CD4-positive, alpha-beta T cell treated with Interleukin-4 for 4 hours (primary cell): ENCODE measurements at places on chromosomes 3 and 15.

- no peak for DNase-seq
Observed at GRCh38 chr3:141368062-141368924, at the start of gene ZBTB38. TSS of gene ZBTB38 (plus strand) at chr3:141368504. CDS start at chr3:141442389, 73,885 bp downstream.

GRCh38 chr3:140763532-140763931, 85.7 kb downstream of the TRIM42 start:
- no peak for DNase-seq

- DNase-seq: no peak
Observed at GRCh38 chr3:100777271-100777670, 68.0 kb downstream of the TFG start.

GRCh38 chr3:185931777-185932612, 5.8 kb downstream of the TRA2B start:
- DNase-seq: no peak

DNA sequence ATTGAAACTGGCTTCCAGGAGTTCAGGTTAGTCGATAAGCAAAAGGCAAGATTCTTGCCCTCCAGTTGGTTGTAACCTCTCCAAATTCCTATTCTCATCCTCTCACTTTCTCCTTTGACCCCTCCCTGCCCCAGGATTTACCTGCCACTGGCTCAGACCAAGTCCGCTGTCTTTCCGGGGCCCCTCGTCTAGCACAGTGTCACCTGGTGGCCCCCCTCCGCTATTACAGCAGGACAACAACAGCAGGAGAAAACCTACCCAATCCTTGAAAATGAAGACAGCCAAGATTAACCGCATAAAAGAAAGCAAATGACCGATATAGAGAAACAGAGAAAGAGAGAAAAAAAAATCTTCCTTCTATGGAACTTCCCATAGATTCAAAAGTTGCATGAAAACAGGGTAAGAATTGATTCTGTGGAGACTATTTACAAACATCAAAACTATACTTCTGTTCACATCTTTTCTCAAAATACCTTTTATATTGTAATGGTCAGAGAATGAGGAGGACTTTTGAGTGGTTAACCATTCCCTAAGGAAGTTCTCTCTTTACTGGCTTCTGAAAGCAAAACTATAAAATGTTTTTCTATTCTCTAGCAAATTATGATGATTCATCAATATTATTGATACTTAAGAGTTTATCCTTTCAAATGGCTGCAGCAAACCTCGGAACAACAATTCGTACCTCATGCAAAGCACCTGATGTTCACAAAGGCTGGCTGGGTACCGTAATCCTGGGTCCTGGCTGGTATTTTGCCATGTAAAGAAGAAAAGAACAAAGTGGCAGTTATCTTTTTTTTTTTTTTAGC, 10.0 kb upstream of the ST8SIA2 start:
- DNase-seq: no peak

- DNase-seq: no peak
Observed at GRCh38 chr3:161254861-161255260, 33.8 kb downstream of the NMD3 start.

GRCh38 chr15:60609721-60610320, 130.9 kb upstream of the ICE2 start:
- no peak for DNase-seq

DNA sequence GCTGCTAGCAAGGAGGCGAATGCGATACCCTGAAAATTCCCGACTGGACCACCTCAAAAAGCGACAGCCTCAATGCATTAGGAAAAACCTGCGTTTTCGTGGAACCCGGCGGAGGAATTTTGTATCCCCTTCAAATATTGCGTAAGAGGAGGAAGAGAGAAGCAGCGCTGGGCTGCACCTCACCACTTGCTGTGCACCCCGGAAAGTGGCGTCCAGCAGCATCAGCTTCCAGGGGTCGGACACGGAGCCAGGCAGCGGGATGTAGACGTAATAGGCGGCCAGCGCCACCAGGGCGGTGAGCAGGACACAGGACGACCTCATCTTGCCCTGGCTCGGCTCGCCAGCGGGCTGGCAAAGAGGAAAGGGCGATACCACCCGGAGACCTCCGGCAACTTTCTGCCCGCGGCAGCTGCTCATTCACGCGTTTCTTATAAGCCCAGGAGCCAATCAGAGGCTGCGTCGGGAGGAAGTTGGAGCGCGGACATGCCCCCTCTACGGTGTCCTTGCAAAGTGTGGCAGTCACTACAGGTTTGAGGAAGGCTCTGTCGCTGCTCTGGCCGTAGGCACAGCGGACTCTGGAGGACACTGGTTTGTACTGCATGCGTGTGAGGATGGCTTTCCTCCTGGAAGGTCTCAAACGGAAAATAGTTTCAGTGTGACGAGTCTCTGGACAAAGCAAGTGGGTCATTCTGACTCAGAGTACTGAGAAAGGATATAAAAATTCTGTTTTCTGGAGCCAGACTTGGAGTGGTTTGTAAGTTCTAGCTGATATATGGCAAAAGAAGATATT, at the start of gene NCEH1:
Gene NCEH1, minus strand, starts transcription at position 404 of the 790 bp plus-strand sequence. Its CDS starts 83 bp downstream, at position 321.
- DNase-seq: peak; percentile 81

DNA sequence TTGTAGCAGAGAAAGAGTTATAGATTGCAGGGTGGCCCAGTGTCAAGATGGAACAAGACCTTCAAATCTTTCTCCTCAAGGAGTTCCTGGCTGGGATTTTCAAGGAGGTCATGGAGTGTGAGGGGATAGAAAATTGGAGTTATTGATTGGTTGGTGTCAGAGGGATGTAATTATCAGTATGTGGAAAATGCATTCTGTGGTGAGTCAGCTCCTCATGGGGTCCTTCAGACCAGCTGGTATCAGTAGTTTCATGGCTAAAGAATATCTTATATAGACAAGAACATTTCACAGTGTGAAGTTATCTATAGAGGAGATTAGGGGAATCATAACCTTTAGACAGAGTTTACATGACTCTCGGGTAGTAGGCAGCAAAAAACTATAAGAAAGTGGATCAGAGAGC, 1114.0 kb upstream of the GBE1 start:
- no peak for DNase-seq

GRCh38 chr15:40104865-40105516, 3.7 kb downstream of the BMF start:
- DNase-seq: peak; percentile 71

DNA sequence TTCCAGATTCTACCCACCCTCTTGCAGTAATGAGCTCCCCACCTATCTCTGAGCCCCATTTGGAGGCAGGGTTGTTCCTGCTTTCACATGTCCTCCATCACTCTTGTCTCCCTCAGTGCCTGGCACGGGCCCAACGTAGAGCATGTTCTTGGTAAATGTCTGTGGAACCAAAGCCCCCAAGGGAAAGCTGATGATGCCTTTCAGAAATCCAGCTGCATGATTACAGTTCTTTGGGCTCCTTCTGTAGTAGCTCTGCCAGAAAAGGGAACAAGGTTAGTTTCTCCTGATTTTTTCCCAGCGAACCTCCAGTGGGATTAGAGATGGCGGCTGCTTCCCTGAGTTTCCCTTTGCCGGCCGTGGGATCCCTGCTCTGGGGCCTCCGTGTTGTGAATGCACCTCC, 39.3 kb downstream of the CGNL1 start:
- no peak for DNase-seq

DNA sequence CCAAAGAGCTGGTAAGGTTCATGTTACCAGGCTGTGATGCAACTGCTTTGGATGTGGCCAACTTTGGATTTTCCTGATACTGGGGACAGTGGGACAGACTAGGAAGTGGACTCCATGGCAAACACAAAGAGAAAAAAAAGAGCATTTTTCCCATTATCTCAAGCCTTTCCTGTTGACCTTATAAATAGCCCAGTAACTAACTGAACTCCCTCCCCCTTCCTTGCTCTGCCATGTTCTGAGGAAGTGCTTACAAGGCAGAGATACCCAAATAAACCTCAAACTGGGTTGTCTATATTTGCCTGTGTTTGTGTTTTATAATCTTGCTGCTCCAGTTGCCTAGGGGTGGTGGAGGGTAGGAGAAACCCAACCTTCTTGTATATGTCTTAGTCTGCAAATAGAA, 27.3 kb upstream of the SLC9A9 start:
- DNase-seq: no peak

DNA sequence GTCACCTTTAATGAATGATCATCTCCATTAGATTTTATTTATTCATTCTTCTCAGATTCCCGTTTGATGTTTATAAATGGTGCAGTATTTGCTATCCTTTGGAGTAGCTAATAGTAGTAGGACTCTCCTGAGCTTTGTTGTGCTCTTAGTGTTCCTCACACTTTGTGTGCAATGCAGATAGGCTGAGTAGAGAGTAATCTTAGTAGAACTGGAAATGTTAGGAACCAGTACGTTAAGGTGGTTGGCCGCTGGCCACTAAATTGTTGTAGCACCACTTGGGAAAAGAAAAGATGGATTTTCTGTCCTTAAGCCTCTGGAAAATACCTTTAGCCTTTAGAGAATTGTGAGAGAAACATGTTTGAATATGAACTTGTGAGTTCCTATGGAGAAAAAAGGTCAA, 19.9 kb upstream of the EBLN2 start:
- DNase-seq: no peak

DNA sequence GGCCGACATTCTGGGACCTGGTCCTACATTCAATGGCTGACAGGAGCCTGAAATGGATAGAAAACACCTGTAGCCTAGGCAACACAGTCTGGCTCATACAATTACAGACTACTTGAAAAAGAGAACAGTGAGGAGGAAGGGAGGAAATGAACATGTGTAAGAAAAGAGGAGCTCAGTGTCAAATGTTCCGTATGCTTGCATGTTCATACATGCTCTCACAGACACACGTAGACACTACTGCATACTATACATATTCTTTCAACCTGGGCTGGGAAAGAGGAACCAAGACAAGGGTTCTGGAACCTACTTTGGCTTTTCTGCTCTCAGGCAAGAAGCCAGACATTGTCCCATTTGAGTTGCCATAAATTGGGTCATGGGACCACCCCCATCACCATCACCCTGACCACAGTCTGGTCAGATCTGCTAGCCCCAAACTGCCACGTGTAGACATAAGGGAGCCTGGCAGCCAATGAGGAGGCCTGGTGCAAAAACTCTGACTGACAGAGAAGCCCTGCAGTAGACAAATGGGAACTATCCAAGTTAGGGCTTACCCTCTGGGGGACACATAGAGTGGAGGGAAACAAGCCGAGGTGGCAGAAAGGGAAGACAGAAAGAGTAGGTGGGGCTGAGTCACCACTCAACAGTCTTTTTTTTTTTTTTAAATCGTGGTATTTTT, 310.0 kb downstream of the SHQ1 start:
- DNase-seq: no peak

DNA sequence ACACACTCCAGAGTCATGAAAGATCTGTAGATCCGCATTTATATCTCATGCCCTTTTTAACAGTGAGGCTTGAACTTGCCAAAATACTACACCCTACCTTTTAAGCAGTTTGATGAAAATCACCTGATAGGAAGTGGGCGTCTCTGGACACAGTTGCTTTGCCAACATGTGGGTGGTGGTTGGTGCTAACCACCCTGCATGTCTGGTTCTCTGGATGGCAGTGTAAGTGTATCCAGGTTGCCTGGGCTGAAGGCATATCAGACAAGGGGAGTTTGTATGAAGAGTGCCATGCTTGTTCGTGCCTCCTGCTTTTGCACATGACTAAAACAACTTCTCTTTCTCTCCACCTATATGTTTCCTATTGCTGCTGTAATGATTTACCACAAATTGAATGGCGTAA, 159.6 kb downstream of the GHSR start:
- DNase-seq: no peak

GRCh38 chr3:25945836-25946235, 155.9 kb downstream of the OXSM start:
- DNase-seq: no peak

DNA sequence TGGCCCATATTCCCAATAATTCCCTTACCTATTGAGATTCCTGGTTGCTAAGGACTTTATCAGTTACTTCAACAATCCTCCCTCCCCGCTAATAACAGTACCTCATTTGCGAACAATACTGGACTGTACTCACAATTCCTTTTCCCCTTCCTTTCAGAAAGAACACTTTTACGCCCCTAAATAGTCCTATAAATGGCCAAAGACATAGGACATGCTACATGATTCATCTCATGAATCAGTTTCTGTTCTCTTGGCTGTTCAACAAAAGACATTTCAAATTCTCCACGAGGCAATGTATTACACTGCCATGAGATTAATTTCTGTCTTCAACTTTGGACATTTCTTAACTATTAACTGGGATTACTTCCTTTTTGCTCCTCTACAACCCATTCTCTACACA, 264.4 kb downstream of the TIGIT start:
- no peak for DNase-seq

GRCh38 chr3:38739396-38739689, 76.7 kb downstream of the SCN10A start:
- DNase-seq: no peak

- DNase-seq: no peak
Observed at GRCh38 chr3:20604659-20605058, 418.7 kb upstream of the SGO1 start.

DNA sequence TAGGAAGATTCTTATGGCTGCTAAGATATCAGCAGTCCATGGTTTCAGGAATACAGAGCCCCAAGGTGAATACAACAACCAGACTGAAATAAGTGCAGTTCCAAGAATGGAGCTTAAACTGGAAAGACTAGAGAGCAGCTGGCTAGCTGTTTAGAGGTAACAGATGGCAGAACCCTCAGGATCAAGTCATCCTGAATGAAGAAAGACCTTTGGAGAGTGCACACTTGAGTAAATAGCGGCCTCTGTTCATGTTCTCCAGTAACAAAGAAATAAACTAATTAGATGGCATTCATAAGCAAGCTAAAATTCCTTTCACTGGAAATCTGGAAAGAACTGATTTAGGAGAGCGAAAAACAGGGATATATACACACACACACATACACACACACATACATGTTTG, 968.4 kb downstream of the FHIT start:
- DNase-seq: no peak

DNA sequence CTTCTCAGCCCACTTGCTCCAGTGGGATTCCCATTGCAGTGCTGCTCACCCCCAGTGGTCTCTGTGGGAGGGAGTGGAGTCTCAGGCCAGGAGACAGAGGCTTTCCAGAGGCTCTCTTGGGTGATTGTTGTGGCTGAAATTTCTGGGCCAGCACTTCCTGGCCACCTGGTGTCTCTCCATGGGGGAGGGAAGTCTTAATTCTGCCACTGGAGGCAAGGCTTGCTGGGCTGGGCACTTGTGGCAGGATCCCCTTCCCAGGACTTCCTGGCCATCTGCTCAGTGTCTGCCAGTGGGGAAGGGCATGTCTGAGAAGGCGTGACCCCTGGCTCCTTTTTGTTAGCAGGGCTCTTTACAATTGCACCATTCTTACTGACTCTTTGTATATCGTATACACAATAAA, 351.8 kb downstream of the GABRB3 start:
- DNase-seq: no peak
